Esophagus squamous epithelium (tissue), 5 donors: ENCODE measurements at places on chromosomes 6 and 20.

DNA sequence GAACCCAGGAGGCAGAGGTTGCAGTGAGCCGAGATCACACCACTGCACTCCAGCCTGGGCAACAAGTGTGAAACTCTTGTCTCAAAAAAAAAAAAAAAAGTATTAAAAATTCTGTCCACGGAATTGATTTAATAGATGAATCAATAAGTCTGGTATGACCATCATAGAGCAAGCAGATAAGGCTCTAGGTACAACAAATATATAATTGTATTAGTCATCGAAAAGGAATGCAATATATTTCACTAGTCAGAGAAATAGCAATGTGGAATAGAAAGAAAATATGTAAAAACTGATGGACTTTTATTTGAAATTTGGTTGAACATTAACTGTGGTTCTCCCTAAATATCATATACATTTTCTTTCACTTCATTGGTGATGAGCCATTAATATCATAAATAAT, 476.8 kb upstream of the AGPAT4 start:
- DNase-seq, result no peak

DNA sequence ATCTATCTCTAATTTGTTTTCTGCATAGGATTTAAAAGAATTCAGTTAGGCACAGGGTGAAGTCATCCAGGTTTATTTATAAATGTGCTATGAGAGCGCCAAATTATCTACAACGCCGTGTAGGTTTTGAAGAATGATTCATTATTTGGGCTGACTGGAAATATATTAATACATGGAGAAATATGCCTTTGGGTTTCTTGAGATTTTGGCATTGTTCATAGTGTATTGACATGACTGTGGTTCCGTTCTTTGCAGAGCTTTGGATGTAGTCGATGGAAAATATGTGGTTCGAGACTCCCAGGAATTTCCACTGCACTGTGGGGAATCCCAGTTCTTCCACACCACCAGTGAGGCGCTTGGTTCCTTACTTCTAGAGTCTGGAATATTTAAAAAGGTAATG, 90.9 kb downstream of the CRYBG1 start:
- no peak for DNase-seq

- no peak for DNase-seq
Observed at GRCh38 chr6:157996201-157996712, 14.6 kb downstream of the SYNJ2 start.

DNA sequence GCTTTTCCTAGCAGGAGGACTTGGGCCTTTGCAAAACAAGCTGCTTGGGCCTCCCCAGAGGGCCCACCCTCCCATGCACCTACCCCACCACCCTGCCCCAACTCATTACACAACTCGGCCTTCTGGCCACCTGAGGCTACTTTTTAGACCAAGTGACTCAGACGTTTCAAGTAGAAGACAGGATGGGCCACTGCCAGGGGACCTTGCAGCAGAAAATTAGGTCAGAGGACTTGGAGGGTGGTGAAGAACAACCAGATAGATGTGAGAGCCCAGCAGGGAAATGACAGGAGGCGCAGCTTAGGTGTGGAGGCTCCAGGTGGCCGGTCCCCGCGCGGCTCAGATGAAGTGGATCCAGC, 1.4 kb downstream of the PPP1R3D start:
- DNase-seq, result no peak
